ENCODE measurements at places on chromosomes 12 and 14. TPM values are rescaled to one million over a fixed set of nuclear protein-coding genes. Genes with fewer than 3 reads are reported as not detected.

- DNase-seq: no peak
Measured at GRCh38 chr12:105850103-105850968, 288.4 kb downstream of the NUAK1 start.

DNA sequence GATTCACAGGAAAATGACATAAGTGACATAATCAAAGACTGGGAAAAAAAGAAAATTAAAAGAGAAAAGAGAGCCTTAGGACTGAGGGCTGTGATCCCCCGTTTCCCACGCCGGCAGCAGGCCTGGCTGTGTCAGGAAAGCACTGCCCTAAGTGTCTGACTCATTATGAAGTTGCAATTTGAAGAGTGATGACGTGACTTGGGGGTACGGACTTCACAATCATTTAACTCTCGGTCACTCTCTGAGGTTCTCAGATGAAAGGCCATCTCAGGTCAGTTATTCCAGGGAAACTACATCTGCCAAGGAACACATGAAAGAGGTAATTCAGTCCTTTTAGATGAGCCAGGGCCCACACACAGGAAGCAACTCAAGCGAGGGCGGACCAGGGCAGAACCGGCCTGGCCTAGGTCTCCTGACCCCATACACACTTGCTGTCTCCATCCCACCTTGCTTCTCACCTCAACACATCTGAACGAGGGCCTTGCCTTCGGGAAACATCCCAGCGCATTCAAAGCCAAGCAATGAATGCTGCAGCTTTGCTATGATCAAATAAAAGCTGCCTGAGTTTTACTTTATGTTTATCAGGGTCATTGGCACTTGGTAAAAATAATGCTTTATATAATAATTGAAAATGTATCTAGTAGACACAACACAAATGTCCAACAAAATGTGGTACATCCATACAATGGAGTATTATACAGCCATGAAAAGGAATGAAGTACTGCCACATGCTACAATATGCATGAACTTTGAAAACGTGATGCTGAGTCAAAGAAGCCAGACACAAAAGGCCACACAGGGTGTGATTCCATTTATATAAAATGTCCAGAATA, 2.7 kb downstream of the SSH1 start:
- DNase-seq: no peak

- no peak for DNase-seq
Measured at GRCh38 chr14:68634332-68634731, 158.5 kb downstream of the ZFP36L1 start.

GRCh38 chr14:66087231-66087630, 398.9 kb upstream of the CCDC196 start:
- DNase-seq: no peak

DNA sequence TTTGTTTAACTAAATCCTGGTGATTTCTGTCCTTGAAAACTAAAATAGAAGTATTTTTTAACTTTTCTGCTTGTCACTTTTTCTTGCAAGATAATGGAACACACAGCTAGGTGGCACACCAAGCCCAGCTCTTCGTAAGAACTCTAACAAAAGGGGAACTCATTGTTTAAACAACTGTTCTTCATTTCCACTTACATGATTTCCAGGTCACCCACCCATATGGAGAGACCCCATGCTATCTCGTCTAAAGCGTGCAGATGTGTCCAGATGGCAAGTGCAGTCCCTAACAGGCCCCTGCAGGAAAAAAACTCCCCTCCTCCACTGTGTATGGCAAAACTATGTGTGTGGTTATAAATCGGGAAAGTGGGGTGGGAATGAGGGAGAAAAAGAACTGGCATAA, 43.3 kb upstream of the NT5DC3 start:
- DNase-seq: peak; percentile 75

DNA sequence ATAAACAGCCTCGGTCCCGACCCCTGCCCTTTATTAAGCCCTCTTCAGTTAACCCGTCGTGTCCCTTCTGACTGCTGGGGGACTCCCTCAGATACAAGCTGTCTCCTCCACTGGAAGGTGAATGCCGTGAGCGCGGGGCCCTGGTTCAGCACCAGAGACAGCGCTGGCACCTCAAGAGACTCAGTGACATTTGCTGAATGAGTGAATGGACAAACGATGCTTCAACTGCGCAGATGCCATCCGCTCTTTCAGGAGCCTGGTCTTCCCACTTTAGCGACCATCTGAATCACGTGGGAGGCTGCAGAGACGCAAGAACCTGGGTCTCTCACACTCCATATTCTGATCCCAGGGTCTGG, 92.6 kb upstream of the SFSWAP start:
- DNase-seq: no peak

- no peak for DNase-seq
Measured at GRCh38 chr12:28132398-28132797, 57.9 kb upstream of the CCDC91 start.

DNA sequence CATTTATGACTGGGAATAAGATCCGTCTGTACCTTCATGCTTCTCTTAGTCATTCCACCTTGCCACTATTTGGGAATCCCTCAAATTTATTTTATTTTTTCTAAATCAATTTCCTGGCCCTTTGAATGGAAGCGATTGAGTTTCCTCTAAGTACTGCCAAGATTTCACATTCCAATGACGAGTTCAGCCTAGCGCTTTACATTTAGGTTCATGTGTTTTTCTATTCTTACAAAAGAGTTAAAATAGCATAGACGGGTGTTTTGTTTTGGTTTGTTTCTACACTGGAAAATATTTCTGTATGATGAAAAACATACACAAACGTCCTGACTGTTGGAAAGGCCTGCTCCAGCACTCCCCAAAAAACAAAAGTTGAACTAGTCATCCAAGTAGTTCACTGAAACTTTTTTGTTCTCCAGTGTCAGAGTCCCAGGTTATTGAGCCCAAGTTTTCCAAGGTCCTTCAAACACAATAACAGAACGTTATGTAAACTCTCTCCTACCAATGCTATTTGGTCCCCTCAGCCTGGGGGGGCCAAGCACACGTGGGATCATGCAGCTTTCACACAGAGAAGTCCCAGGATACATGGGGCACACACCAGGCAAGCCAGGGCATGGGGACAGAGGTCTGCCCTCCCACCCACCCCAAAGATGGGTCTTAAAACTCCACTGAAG, 74.8 kb upstream of the FOXN3 start:
- no peak for DNase-seq

The TMEM63C gene
- total RNA-seq: 1.5 TPM

All from natural killer cell (primary cell).